Tongue (tissue), 3 donors: ENCODE measurements at places on chromosomes 11 and 22. TPM values are rescaled to one million over a fixed set of nuclear protein-coding genes. Genes with fewer than 3 reads are reported as not detected.

DNA sequence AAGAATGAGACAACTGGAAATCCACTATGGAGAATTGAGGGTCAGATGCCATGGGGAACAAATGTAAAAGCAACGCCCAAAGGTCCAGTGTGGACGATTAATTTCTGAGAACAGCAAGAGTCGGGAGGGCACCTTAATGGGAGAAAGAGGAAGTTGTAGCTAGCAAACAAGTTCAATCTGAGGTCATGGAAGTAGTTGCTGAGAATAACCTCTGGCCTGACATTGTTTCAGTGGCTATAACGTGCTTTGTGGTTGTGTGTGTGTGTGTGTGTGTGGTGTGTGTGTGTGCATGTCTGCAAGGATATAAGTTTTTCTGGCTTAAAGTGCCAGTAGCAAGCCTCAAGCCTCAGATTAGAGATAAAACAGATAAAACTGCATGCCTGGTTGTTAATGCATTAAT, 1630.1 kb upstream of the TENM4 start:
- no peak for DNase-seq

DNA sequence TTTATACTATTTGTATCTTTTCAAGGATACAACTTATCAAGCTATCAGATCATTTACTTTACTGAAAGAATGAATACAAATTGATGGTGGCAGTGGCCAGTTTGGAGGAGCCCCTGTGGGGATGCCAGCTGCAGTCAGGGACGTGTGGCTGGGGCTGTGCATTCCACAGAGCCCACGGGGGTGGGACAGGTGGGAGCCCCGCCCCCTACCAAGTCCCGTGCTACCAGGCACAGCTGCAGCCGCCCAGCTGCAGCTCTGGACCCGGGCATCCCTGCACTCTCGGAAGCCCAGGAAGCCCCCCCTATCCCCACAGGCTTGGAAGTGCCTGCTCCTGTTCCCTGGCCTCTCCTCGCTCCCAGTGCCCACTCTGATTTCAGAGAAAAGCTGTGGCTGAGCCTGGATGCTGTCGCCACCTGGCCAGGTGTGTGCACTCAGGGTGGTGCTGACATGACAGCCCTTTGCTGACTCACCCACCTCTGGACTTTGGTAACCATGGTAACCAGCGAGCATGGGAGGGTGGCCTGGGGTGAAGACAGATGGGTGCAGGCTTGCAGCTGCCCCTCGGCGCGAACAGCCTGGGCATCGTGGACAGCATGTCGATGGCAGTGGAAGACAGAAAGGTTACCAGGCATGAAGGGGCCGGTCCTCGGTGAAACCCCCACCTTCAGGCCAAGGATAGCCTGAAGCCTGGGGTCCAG, 138.1 kb downstream of the SBF2 start:
- no peak for DNase-seq

- DNase-seq, result no peak
Measured at GRCh38 chr11:118666371-118666770, 13.1 kb downstream of the TREH start.

GRCh38 chr11:117520201-117520600, 192.5 kb downstream of the CEP164 start:
- DNase-seq, result no peak

Gene CD248
- total RNA-seq, result 37.6 TPM

Gene ENTHD1
- not detected for total RNA-seq

DNA sequence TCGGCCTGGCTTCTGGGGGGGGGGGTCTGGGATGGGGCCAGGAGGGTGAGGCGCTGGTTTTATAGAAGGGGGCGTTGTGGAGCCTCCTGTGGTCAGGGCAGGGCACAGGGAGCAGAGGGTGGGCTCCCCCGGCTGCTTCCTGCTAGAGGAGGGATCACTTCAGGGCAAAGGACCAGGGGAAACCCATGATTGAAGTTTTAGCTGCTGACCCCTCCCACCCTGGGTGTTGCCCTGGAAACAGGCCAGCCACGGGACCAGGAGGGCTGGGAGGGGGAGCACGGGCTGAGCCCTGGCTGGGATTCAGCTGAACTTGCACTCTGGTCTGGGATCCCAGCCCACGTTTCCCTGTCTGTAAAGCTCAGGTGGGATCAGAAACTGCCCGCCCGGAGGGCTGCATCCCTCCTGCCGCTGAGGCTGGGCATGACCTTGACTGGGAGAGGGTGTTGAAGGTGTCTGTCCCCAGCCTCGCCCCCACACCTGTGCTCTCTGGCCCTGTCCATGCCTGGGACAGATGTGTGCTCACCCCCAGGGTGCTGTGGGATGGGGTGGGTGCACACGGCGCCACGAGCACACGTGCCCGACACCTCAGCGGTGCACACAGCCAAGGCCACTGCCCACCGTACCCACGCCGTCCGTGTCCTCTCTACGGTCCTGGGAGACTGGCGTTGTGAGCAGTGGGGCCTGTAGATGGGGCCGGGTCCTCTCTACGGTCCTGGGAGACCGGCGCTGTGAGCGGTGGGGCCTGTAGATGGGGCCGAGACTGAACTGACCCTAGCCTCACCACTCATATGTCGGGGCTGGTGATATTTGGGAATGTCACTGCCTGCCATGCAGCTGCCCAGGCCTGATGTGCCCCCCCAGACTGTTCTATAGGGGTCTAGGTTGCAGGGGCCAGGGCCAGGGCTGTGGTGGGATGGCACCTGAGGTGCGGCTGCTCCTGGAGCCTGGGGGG, 2.3 kb downstream of the TSPAN4 start:
- peak; percentile 95 for DNase-seq

GRCh38 chr22:46315976-46316375, 19.3 kb downstream of the GTSE1 start:
- DNase-seq, result no peak

DNA sequence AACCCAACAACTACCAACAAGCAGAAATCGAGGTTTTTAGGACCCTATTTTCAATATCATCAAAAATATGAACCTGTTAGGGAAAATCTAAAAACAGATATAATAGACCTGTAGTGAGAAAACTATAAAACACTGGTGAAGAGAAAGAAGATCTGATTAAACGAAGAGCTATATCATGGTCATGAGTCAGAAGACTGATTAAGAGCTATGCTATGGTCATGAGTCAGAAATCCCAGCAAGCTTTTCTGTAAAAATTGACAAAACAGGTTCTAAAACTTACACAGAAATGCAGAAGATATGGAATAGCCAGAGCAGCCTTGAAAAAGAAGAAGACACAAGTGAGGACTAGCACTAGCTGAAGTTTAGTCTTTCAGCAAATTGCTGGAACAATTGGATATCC, 345.0 kb downstream of the TBC1D22A start:
- no peak for DNase-seq

Gene KCNJ4
- total RNA-seq, result not detected
